ENCODE measurements at places on chromosomes 6 and 20.

- no peak for DNase-seq
Observed at GRCh38 chr6:170029416-170030283, 261.2 kb downstream of the DLL1 start.

GRCh38 chr6:111714416-111715270, 109.0 kb upstream of the TRAF3IP2 start:
- no peak for DNase-seq

- DNase-seq = no peak
Observed at GRCh38 chr20:17952692-17953684, 15.6 kb downstream of the SNX5 start.

GRCh38 chr20:43043887-43044286, 145.8 kb downstream of the PTPRT start:
- no peak for DNase-seq

Data from stimulated activated effector memory CD8-positive, alpha-beta T cell treated with anti-CD3 and anti-CD28 coated beads, Interleukin-12 subunit alpha, Interleukin-12 subunit beta, amount 100 ng/mL, for 72 hours (primary cell).